Pulmonary artery endothelial cell (primary cell): ENCODE measurements at places on chromosomes 1 and 21.

DNA sequence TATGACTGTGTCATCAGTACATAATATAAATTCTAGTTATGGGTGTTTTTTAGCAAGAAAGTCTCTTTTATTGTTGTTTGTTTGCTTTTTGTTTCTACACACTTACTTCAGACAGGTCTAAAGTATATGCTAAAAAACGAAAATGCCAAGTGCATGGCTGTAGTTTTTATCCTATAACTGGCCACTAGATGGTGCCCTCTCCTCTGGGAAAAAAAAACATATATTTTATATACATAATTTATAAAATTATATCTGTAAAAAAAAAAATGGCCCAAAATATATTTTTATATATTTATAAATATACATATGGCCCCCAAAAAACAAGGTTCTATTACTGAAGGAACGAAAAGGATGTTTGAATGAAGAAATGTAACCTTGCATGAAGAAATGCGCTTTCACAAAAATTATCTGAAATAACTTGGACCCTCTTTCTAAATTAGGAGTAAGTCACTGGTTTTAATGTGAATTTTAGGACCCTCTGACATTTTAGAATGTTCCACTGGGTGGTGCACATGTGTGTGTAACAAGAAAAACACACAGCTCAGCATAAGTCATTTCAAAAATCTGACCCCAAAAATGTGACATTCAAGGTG is 93.5 kb downstream of the TTLL7 start:
- no peak for DNase-seq

- DNase-seq, result peak; percentile 79
Measured at GRCh38 chr1:52033190-52034049, at the start of gene KTI12. Gene KTI12, minus strand, starts transcription at chr1:52033810. Its CDS starts 49 bp downstream, at chr1:52033761.

DNA sequence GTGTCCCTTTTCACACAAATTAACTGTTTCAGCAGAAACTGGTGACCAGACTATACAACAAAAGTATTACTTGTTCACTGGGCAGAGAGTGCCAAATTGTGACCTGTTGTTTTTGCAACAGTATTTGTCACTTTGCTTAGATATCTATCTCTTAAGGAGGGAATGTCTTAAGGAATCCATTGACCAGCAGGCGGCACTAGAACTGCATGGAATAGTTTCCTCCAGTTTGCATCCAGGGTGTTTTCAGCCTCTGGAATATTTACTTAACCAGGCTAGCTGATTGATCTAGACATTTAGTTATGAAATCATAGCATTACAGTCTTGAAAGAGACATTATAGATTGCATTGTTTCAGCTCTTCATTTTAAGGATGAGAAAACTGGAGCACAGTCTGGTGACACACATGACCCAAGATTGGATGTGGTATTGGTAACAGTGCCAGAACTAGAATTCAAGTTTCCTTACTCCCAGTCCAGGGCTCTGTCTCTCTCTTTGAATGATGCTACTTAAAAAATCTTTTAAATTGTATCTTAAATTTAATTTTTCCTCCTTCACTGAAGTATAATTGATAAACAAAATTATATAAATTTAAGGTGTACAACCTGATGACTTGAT is 16.9 kb downstream of the RPTN start:
- DNase-seq, result peak; percentile 24

GRCh38 chr1:183180634-183181056 is 5.4 kb upstream of the LAMC2 start:
- DNase-seq, result peak; percentile 73

DNA sequence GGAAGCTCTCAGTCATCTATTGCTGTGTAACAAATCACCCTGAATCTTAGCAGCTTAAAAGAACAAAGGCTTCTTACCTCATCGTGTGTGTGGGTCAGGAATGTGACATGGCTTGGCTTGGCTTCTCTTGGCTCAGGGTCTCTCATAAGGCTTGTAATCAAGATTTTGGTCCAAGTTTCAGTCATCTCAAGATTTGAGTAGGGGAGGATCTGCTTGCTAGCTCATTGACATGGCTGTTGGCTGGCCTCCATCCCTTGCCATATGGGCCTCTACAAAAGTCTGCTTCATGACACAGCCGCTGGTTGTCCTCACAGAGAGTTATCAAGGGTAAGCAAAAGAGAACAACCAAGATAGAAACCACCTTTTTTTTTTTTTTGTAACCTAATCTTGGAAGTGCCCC is 207.7 kb downstream of the PTPRC start:
- no peak for DNase-seq

DNA sequence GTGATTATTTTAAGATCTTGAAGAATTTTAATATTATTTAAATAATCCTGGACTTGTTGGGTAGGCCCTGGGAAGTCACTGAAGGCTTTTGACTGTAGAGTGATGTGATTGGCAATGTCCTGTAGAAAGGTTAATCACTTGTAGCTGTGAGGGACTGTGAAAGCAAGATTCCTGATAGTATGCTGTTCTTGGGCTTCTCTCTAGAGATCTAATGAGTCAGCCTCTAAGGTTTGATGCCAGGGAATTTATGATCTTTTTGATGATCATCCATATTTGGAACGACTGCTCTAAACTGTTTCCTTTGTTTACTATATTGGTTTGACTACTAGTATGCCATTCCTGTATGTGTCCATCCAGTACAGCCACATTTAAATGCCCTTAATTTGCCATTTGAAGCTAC is 56.5 kb downstream of the CAMSAP2 start:
- DNase-seq, result no peak
